ENCODE measurements at places on chromosomes 4 and X.

DNA sequence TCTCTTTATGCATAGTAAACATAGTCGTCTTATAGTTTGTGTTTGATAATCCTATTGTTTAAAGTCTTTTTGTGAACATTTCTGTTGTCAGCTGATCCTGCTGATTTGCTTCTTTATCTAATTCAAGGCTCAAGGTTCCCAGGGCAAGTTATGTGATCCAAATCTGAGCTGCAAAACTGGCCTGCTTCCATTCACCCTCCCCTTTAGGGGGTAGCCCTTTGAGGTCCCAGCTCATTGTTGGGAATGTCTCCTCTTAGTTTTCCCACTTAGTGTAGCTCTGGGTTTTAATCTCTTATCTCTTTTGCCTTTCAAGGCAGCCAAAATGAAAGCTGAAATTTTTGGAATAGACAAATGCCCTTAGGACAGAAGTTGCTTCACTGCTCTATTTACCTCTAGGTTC, 40.2 kb upstream of the MAGED1 start:
- no peak for DNase-seq

GRCh38 chr4:174173360-174173759, 110.1 kb downstream of the FBXO8 start:
- no peak for DNase-seq

DNA sequence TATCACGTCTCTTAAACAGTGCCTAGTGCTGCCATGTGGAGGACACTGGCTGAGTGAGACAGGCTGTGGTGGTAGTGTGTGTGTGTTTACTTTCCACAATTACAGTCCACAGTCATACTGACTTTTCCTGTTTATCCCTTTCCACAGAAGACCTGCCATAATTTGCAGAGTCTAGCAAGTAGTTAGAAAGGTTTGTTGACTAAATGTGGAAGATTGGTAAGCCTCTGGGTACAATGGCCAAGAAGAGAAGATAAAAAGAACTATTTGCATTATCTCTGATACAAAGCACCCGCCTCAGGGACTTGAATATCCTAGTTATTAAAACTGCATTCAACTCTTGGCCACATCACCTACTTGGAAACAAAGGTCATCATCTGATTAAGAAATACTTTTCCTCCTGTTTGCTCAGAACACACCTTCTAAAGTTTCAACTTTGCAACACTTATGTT, 89.1 kb downstream of the FAM13A start:
- no peak for DNase-seq

GRCh38 chrX:40719218-40719617, 16.1 kb downstream of the MED14 start:
- no peak for DNase-seq

DNA sequence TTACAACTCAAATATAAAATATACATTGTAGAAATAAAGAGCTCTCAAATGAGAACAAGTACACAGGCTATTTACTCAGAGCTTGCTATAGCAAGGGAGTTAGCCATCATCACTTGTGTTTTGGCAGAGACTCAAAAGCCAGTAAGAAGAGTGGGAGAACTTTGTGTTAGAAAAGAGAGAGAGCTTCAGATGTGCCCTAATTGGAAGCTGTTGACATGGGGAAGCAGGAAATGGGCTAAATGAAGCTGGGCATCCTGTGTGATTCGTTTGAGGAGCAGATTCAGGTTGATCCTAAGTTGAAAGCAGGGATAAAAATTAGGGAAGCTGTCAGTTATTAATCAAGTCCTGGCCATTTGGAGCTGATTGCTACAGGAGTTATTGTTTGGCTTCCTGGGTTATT, 207.4 kb upstream of the MAOA start:
- no peak for DNase-seq

GRCh38 chr4:37765741-37766140, 60.7 kb upstream of the PGM2 start:
- no peak for DNase-seq

- no peak for DNase-seq
Measured at GRCh38 chr4:37441231-37442061, 196.9 kb downstream of the NWD2 start.

DNA sequence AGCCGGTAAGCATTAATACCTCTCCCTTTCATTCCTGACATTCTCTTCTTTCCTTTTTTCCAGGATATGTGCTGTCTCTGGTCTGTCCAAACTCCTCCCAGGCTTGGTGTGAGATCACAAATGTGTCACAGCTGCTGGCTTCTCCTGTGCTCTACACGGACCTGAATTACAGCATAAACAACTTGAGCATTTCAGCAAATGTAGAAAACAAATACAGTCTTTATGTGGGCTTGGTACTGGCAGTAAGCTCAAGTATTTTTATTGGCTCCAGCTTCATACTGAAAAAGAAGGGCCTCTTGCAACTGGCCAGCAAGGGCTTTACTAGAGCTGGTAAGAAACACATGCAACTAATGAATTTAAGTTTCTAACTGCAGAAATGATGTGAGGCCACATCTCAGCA, 8.4 kb downstream of the NIPAL1 start:
- DNase-seq: no peak

GRCh38 chr4:48139691-48140090, 5.6 kb upstream of the TXK start:
- DNase-seq: no peak

DNA sequence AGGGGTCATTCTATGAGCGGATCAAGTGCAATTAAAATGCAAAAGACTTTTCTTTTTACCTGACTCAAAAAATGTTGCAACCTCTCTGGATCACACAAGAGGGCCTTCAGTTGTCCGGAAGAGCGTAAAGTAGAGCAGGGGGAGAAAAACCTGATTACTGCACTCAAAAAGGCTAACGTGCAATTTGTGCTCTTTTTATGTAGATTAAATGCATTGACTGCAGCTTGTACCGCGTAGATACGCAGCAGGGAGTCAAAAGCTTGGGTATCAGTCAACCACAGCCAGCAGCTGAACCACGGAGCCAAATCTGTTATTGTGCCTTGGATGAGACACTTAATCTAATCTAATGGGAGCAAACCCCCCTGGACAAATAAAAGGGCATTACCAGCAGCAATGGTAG, 107.3 kb upstream of the RAI2 start:
- no peak for DNase-seq

DNA sequence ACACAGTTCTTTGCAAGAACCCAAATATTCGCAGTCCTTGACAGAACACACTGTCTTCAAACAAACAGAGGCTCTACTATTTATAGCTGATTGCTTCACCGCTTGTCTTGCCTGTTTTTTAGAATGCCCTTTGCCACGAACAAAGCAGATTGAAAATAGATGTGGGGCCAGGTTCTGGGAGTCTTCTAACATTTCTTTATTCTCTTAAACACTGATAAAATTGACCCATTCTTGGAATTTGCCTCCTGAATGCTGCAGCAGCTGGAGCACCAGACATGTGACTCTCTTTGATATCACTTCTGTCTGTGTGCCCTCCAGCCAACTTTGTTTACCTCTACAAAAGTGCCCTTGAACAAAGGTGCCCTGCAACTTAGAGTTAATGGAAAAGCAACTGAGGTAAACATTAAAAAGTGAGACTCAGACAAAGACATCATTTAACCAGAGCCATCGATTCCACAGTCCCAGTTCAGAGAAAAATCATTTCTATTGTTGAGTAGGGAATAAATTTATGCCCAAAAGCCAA, 64.2 kb upstream of the SPP1 start:
- DNase-seq: no peak

- no peak for DNase-seq
Measured at GRCh38 chr4:59060895-59061294, 1950.7 kb upstream of the IGFBP7 start.

GRCh38 chr4:73978886-73979285, 2.9 kb downstream of the PF4 start:
- DNase-seq: no peak

DNA sequence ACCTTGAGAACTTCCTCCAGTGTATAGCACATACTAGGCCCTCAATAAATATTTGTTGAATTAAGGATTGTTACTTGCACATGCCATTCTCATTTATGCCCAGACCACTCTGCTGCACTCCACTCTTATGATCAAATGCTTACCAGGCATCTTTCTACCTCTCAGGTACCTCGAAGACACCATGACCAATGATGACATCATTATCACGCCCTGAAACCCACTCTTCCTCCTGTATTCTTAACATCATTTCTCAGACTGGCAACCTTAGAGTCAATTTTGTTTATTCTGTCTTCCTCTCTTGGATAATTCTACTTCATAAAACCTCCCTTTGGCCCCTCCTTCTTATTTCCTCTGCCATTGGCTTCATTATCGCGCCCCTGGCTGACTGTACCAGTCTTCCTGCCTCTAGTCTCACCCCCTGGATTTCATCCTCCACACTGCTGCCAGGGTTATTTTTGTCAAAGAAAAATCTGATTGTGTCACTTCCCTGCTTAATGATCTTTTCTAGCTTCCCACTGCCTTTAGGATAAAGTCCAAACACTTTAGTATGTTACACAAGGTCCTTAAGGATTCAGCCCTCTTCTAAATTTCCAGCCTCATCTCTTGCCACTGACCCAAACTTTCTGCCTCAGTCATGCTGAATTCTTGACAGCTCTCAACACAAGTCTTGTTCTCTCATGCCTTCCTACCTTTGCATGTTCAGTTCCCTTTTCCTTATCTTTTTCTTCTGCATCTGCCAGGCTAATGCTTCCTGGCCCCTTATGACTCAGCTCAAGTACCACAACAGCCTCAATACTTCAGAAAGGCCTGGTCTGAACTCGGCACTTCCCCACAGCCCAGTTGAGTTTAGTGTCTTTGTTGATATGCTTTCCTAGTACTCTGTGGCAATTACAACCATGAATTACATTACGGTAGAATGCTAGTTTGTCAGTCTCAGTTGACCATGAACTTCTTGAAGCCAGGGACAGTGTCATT, 45.8 kb downstream of the HDAC8 start:
- DNase-seq: peak; percentile 64

- DNase-seq: no peak
Measured at GRCh38 chr4:126582737-126583136, 1050.0 kb upstream of the INTU start.

GRCh38 chr4:184853436-184853835, 27.7 kb upstream of the ACSL1 start:
- DNase-seq: no peak

DNA sequence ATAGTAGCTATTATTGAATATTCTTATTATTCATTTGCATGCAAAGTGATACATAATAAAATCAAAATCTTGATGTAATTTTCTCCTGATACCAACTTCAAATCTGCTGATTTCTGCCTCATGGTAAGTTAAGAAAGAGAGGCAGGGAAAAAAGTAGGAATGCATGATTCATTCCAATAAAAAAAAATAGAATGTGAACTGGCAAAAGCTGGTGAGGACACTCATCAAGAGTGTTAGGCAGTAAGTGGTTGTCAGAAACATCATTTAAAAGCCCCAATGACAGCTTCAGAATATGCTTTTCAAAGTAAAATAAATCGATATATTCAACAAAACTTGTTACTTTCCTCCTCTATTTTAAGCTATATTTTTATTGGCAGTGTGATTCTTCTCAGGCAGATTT, 979.1 kb downstream of the TECRL start:
- no peak for DNase-seq

DNA sequence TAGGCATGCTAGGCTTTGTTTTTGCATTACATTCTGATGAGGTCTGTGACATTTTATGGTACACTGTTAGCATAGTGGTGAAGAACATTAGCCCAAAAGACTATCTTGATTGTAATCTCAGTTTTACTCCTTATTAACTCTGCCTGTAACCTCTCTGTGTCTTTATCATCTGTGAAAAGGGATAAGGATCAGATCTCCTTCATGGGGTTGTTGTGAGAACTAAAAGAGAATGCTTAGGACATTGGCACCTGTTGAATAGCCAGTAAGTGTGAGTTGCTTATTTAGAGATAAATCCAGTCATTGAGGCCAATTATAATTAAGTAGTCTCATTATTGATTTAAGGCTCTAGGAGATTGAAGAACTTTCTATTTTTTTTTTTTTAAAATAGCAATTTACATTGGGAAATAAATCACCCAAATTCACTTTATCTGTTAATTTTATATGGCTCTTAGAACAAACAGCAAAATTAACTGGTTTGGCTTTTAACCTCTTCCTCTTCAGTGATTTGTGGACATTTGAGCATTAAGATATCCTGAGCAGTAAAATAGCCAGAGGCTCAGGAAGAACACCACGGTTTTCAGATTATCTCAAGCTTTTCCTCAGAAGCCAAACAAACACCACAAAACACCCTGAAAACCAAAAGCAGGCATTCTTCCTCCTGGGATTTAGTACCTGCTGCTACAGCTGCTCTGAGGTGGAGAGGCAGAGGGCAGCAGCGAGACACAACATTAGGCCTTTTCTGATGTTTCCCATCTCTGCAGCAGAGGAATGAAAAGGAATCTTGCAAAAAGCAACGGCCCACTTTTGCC, 192.9 kb downstream of the ARHGAP10 start:
- no peak for DNase-seq

DNA sequence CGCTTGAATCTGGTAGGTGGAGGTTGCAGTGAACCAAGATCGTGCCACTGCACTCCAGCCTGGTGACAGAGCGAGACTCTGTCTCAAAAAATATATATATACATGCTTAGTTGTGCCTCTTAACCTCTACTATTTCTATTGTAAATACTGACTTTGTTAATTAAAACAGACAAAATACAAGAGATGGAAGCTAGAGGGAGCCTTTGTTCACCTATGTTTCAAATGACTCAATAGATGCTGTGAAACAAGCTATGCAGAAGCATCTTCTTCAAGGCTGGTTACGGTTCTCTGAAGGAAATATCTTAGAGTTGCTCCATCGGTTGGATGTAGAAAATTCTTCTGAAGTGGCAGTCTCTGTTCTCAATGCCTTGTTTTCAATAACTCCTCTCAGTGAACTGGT, 6.2 kb downstream of the NCAPG start:
- peak; percentile 14 for DNase-seq

GRCh38 chr4:167606551-167606950, 372.3 kb upstream of the SPOCK3 start:
- DNase-seq: no peak

DNA sequence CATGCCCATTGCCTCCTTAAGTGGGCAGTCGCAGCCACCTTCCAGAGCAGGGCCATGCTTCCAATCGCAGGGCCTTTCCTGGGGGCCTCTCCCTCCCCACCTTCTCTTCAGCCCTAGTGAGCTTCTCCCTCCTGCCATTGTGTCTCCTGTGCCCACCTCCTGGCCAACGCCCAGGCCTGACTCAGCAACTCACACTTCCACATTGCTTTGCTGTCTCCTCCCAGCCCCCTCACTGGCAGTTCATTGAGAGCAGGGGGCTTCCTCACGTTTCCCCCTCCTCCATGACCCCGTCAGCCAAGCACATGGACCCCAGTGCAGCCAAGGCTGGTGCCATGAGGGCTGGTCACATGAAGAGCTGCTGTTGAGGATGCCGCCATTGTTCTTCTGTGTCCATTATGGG, 25.9 kb downstream of the HTRA3 start:
- DNase-seq: no peak

GRCh38 chr4:2415213-2415612, 3.2 kb downstream of the ZFYVE28 start:
- DNase-seq: no peak

GRCh38 chr4:115562506-115562905, 449.1 kb upstream of the NDST4 start:
- DNase-seq: no peak
